CD4-positive, alpha-beta T cell treated with Interleukin-2 at 100 ng/mL for 4 hours (primary cell): ENCODE measurements at places on chromosomes 11 and 22.

GRCh38 chr22:26770624-26771023 lies 113.2 kb downstream of the MIAT start:
- no peak for DNase-seq

DNA sequence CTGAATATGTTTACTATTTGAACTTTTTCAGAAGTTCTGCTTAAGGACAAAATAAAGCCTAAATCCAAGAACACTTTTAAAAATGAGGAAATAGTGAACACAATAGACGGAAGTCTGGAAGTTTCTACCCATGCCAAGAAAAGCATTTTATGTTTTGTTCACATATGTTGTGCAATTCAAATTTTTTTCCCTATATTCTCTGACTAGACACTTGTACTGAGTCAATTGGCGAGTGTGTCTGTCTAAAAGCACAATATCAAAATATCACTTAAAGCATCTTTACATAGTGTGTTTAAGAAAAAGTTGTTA lies 29.2 kb downstream of the INCENP start:
- no peak for DNase-seq

GRCh38 chr11:103202048-103202651 lies 92.9 kb downstream of the DYNC2H1 start:
- no peak for DNase-seq

- DNase-seq = no peak
Measured at GRCh38 chr22:27913162-27913741, 5.8 kb downstream of the PITPNB start.

- no peak for DNase-seq
Measured at GRCh38 chr22:25007444-25008106, 55.1 kb downstream of the KIAA1671 start.

DNA sequence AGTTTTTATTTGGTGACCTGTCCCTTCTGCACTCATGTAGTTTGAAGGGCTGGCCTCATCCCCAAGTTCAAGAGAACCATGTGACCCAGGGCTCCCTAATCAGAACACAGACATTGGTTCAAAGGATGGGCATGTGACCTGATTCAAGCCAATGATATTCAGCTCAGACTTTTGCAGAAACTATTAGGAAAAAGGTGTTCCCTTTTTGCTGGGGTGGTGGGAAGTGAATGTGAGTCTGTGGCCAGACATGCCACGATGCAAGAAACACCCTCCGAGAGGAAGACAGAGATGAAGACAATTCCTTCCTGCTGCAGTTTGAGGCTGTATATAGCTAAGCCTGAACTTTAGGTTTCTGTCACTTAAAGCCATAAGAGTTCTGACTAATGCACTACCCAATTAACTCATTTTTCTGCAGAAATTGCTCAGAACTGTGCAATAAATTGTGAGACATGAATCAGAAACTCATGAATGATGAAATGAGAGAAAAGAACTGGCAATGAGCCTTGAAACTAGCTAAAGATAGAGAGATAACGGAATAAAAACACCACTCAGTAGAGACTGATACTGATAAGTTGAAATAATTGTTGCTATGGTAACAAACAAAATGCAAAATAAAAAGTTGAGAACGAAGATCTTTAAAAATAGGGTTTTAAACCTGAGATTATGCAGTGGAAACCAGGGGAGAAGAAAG lies 9.2 kb upstream of the MAPK1 start:
- DNase-seq = peak; percentile 67

DNA sequence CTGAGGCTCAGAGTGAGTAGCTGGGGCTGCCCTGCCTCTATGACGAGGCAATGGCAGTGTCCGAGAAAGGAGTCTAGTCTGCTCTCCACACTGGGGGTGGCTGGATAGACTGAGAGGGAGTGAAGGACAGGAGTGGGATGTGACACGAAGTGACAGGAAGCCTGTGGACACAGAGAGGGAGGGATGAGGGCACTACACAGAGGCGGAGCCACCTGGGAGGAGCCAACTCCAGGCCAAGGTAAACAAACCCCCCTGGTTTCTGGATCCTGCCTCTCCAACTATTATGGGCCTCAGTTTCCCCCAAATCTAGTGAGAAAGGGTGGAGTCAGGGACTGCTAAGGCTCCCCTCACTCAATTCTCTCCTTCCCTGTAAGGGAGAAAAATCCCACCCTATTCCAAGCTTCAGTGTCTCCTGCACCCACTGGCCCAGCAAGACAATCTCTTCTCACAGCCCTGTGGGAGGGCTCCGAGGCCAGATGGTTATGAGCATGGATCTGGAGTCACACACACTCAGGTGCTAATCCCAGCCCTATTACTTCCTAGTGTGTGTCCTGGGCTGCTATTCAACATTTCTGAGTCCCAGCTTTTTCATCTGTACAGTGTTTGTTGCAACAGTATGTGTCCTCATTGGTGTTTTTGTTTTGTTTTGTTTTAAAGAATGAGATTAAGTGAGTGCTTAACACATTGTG lies 24.9 kb downstream of the ASPHD2 start:
- DNase-seq = no peak

- DNase-seq = no peak
Measured at GRCh38 chr11:68827733-68828132, 14.0 kb downstream of the CPT1A start.

- no peak for DNase-seq
Measured at GRCh38 chr11:115500547-115501501, 3.4 kb downstream of the CADM1 start.

DNA sequence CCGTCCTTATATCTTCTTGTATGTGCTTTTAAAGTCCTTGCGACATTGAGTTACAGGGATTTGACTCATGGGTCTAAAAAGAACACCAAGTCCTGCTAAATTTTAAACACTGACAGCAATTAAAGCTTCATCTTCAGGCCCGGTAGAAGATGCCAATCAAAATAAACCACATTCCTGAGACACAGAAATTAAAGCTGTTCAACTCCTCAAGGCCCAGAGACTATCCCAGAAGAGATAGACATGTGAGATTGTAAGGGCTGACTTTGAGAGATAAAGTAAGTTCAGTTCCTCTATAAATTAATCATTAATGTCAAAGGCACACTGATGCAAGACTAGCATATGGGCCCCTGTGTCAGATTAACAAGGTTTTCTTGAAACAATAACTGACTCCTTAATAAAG lies 49.8 kb downstream of the OSBPL5 start:
- DNase-seq = no peak

- no peak for DNase-seq
Measured at GRCh38 chr22:20131859-20132685, 468 bp downstream of the ZDHHC8 start.

- DNase-seq = no peak
Measured at GRCh38 chr11:2458321-2458720, 13.5 kb downstream of the KCNQ1 start.

DNA sequence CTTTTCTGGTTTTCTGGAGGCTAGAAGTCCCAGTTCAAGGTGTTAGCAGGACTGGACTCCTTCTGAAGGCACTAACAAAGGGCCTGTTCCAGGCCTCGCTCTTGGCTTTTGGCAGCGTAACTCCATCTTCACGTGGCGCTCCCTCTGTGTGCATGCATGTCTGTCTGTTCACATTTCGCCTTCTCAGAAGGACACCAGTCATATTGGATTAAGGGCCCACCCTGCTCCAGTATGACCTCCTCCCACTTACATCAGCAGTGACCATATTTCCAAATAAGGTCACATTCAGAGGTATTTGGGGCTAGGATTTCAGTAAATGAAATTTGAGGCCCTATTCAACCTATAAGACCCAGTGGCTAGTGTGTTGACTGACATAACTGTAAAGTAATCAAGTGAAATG lies 20.0 kb downstream of the APLP2 start:
- no peak for DNase-seq

- DNase-seq = peak; percentile 5
Measured at GRCh38 chr22:28051787-28052356, 132.8 kb upstream of the PITPNB start.

DNA sequence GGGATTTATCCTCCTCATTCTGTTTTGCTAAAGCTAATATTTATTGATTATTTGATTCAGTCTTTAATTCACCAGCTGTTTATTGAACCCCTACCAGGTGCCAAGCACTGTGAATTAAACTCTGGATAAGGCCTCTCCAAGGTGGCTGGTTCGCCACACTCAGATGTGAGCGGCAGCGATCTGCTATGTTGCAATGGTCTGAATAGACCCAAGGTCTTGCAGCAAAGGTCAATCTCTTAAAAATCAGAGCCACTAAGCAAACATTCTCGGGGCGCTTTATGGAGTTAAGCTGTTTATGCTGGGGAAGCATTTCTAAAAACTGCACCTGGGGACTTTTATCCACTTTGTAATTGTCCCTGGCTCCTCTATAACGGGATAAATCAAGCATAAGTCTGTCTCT lies 10.5 kb upstream of the TSPAN18 start:
- DNase-seq = no peak

- DNase-seq = no peak
Measured at GRCh38 chr22:35842954-35843353, 125.3 kb downstream of the APOL5 start.

DNA sequence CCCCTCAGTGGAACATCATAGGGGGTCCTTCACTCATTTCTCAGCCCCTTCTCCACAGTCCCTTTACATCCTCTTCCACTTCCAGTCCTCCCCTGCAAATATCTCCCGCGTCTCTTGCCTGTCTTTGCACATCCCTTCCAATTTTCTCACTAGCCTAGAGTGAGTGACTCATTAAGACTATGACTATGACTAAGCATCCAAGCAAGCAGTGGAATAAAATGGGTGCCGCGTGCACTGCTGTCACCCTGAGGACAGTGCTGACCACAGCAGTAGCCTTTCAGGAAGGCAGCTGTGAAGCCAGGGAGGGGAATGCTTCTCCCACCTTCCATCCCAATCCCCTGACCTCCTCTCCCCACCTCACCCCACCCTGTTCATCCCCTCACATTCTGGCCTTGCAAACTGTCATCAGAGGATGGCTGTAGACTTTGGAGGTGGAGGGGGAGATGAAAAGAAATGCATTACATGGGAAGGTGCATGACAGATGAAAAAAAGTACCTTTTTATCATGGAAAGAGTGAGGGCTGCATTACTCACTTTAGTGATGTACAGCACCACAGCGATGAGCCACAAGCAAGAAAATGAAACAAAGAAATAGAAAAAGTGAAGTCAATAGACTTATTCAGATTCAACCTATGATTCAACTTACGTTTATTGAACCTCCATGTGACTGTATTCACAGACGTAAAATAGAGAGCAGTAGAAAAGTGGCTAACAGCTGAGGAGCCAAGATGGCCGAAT lies 948.2 kb downstream of the NTM start:
- DNase-seq = no peak

DNA sequence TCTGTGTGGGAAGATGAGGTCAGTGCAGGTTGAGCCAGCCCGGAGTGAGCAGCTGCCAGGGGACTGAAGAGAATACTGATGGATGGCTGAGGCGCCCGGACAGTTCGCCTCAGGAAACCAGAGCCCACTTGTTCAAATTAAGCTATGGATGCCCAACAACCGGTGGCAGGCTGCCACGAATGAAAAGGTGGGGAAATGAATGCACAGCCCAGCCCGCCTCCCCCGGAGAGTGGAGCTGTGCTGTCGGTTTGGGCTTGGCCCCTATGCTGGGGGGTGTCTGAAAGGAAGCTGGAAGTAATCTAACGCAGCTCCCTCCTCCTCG lies 21.9 kb downstream of the HSPA8 start:
- no peak for DNase-seq

- DNase-seq = no peak
Measured at GRCh38 chr22:35332278-35332677, 32.6 kb downstream of the TOM1 start.

- no peak for DNase-seq
Measured at GRCh38 chr11:106999196-106999595, 19.1 kb downstream of the GUCY1A2 start.

GRCh38 chr11:5556596-5557188 lies 8.4 kb upstream of the OR52H1 start:
- DNase-seq = no peak

DNA sequence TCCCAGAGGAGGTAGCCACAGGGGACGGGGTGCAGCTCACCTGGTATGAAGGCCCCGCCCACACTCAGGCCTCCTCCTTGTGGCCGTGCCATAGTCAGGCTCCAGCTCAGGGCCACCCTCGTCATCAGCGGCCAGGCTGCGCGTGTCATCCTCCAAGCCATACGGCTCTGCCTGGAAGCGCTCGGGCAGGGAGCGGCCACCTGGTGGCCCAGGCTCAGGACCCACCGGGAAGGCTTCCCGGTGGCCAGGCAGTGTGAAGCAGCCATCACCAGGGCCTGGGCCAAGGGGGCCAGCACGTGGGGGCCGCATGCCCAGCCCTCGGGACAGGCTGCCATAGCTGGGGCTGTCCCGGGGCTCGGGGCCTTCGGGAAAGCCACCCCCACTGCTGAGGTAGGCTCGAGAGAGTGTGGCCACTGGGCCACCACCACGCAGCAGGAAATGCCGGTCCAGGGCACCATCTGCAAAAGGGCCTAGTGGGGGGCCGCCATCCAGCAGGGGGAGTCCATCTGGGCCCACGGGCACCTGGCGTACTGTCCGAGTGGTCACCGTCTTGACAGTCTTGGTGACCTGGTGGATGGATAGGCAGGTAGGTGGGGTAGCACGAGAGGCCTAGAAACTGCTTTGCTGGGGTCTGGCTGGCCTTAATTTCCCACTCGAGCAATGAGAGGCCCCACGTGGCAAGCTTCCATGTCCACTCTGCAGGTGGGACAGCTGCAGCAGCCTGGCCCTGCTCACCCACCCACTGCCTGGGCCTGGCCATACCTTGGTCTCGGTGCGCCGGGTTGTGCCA lies 35.3 kb downstream of the ARVCF start:
- DNase-seq = no peak

- DNase-seq = no peak
Measured at GRCh38 chr11:116061322-116061721, 557.1 kb upstream of the CADM1 start.

- DNase-seq = no peak
Measured at GRCh38 chr11:71483692-71484091, 30.7 kb downstream of the NADSYN1 start.

- peak; percentile 71 for DNase-seq
Measured at GRCh38 chr22:20571531-20572007, 64.2 kb downstream of the MED15 start.

DNA sequence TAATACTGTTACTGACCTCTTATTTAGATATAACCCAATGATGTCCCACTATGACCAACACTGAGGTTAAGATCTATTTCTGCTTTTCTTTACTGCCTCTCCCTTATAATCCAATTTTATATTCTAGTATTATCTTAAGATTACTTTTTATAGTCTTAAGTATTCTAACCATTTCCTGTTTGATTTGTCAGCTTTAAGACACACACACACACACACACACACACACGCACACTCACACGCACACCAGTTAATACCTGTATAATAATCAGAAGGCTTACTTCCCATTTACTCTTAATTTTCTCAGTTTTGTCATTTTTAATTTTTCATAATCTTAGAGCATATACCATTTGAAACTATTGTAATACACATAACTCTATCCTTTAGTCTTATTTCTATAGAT lies 226.0 kb upstream of the C11orf87 start:
- DNase-seq = no peak

GRCh38 chr11:88543902-88544655 lies 206.5 kb upstream of the CTSC start:
- peak; percentile 79 for DNase-seq

GRCh38 chr22:47123006-47123826 lies 360.8 kb downstream of the TBC1D22A start:
- no peak for DNase-seq

DNA sequence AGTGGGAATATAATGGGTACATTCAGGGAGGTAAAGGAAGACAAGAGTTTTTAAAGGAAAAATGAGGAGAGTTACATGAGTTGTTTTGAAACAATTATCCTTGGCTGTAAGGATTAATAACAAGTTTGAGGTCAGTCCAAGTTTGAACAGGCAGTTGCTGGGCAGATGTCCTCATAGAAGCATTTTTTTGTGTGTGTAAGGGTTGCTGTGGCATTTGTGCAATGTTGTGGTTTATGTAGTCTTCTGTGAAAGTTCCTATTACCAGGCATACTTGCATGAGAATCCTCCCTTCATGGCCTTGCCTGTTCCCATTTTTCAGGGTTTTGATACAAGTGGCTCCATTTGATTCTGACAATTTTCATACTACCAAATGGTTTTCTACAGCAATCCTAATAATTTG lies 400.2 kb downstream of the KCNA4 start:
- DNase-seq = no peak
